ENCODE measurements at places on chromosomes 4 and X.

DNA sequence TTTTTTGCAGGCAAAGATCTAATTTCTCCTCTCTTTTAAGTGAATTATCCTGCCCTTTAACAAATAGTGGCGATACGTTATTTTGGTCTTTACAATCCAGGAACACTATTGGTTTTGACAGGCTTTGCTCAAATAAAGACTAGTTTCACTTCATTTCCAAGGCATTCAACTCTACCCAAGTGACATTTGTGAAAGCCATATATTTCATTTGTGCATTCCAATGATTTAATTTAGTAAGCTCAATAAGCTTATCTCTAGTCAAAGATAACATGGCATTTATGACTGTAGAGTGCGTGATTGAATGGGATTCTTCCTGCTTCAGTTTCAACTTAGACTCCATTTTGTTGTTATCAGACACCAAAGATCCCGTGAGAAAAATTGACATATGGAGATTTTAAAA lies 959.8 kb downstream of the ADGRL3 start:
- DNase-seq = no peak

GRCh38 chr4:164428561-164428960 lies 325.4 kb upstream of the SMIM31 start:
- no peak for DNase-seq

- DNase-seq = no peak
Measured at GRCh38 chr4:69026974-69027373, 69.3 kb upstream of the UGT2B7 start.

GRCh38 chr4:38099908-38100407 lies 139.8 kb downstream of the PTTG2 start:
- no peak for DNase-seq

GRCh38 chr4:36280555-36280954 lies 861 bp upstream of the DTHD1 start:
- no peak for DNase-seq

- DNase-seq = no peak
Measured at GRCh38 chr4:111475001-111475400, 670.3 kb upstream of the FAM241A start.

DNA sequence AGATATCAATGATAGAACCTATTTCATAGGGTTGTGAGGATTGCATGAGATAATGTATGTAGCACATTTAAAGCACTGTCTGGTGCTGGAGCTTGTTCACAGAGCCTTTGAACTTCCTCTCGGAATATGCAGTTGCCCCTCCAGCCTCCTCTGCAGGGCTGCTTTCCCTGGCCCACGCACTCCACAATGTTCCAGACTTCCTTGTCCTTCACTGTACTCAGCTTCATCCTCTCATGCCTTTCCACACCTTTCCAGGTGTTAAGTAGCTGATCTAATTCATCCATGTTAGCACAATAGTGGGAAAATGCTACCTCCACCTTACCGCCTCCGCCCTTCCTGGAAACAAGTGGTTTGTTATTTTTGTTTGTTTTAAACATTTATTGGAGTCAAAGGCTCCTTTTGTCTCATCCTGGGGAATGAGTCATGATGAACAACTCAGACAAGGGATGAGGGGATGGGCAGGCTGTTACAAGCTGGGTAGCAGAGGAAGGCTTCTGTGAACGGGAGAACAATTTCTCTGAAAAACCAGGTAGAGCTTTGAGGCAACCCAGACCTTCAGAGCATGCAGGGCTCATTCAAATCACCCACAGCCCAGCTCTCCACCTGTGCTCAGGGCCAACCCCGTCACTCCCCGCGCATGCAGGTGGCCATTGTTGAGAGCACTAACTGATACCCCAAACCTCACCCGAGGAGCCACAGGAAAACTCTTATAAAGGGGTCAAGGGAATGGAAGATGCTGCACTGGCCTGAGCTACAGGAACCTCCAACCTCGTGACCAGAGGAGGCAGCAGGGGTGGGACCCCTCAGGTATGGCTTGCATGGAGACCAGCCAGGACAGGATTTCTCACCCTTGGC lies 84.9 kb upstream of the TBL1X start:
- DNase-seq = no peak

DNA sequence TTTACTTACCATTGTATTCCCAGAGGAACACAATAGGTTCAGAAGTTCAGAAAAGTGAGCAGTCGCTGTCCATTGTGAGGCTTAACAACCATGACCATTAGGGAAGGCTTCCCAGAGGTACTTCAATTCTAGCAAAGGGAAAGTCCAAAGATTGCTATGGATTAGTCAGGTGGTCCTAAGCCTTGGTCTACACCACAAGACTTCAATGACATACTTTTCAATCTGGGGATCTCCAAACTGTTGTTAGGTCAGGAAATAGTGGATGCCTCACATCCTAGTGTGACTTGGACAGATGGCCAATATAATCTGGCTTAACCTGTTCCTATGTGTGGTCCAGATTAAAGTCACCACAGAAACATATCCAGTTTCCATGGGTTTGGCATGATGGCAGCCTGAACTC lies 118.0 kb downstream of the SPCS3 start:
- DNase-seq = no peak

- DNase-seq = no peak
Measured at GRCh38 chrX:94977562-94977961, 1303.6 kb downstream of the FAM133A start.

GRCh38 chr4:797066-797465 lies 28.9 kb downstream of the CPLX1 start:
- DNase-seq = no peak

DNA sequence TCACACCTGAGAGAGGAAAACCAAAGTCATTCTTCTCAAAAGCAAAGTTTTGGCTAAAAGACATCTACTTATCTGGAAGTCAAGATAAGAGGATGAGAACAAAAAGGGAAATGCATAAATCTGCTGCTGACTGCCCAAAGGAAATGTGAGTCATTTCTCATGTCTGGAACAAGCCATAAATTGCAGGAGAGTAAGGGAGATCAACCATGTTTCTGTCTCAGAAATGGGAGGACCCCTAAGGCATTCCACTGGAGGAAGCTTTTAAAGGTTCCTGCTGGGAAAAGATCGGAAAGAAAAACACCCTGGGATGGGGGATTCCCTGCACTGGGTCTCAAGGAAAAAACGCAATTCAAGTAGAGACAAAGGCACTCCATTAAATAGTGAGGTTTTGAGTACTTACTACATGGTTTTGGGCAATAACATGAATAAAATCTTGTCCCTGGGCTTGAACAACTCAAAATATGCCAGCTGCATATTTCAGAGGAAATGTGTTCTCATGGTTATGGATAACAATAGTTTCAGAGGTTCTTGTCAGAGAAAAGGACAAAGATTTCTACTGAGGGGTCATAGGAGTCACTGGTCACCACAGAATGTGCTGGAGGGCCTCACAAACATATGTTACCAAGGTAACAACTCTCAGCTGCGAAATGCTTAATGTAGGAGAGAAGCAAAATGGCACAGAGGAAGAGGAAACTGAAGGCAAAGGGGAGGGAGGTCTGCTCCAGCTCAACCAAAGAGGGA lies 19.3 kb downstream of the GPR143 start:
- DNase-seq = no peak

- DNase-seq = no peak
Measured at GRCh38 chr4:145823743-145824142, 114.9 kb downstream of the ZNF827 start.

GRCh38 chr4:99891351-99891750 lies 2.9 kb downstream of the LAMTOR3 start:
- DNase-seq = no peak

GRCh38 chr4:76931087-76931486 lies 18.5 kb upstream of the SEPTIN11 start:
- no peak for DNase-seq

- no peak for DNase-seq
Measured at GRCh38 chr4:186002853-186003252, 66.1 kb upstream of the TLR3 start.

- no peak for DNase-seq
Measured at GRCh38 chr4:7941111-7941964, 1.7 kb upstream of the AFAP1 start.

- DNase-seq = no peak
Measured at GRCh38 chr4:114694770-114695169, 96.2 kb downstream of the UGT8 start.

DNA sequence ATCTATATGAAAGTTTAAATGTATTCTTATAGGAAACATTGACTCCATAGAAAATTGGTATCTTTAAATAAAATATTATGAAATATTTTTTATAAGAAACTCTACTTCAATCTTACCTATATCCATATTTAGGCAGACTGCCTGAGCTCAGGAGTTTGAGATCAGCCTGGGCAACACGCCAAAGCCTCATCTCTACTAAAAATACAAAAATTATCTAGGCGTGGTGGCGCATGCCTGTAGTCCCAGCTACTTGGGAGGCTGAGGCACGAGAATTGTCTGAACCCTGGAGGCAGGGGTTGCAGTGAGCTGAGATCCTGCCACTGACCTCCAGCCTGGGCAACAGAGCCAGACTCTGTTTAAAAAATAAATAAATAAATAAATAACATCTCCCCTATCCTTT lies 47.5 kb downstream of the PABPC4L start:
- no peak for DNase-seq

DNA sequence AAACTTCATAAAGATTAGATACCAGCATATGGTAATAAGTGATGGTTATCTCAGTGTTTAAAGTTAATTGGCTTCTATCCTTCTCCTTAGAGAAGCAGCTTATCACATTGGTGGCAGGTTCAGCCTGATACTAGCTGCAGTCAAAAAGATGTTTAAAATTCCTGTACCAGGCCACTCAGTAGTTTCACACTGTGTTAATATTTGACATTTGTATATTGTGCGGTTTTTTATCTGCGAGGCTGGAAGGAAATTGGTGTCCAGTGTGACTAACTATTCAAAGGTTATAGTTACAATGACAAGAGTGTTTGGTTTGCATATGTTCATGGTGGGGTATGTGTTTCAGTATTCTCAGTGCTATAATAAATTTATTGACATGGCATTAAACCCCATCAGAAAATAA lies 27.5 kb upstream of the TBC1D8B start:
- no peak for DNase-seq

- DNase-seq = no peak
Measured at GRCh38 chr4:10086506-10087120, 30.0 kb downstream of the WDR1 start.

DNA sequence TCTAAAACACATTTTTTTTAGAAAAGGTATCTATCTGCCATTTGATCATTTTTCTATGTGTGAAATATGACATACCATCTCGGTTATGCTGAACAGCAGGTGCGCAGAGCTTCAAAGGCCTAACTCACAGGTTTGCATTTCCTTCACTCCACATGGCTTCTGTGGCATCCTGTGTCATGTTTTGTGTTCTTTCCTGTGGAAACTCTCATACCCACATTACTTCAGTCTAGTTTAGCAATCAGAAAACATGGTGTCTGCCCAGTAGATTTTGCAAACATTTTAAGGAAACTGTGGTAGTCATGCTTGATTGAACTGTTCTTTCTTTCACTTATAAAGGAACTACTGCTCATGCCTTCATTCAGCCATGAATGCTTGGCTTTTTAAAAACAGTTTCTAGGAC lies 11.3 kb upstream of the ARAP2 start:
- DNase-seq = peak; percentile 41

DNA sequence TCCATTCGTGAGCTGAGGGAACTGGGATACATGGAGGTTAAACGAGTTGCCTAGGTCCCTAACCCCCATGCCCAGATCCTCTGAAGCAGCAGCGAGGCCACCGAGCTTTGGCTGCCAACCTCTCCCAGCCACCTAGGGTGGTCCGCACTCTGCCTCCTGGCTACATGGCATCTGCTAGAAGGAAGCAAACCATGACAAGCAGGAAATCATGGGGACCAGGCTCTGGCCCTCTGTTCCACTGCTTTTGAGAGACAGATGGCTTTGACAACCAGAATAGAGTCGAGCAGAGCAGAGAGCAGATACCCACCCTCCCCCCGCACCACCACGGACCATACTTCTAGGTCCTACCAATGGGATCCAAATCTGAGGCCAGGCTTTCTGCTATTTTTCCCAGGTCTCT lies 37.5 kb upstream of the NKRF start:
- DNase-seq = no peak

Measured in activated effector memory CD4-positive, alpha-beta T cell treated with Interleukin-2 at 50 U/mL for 16 hours (primary cell).